Activated CD4-positive, CD25-positive, alpha-beta regulatory T cell treated with anti-CD3 and anti-CD28 coated beads, Interleukin-2, amount 50 U/mL, for 72 hours (primary cell): ENCODE measurements at places on chromosomes 7 and 10.
A peak's percentile ranks its signal among the peaks of the same experiment; 100 is the strongest.

DNA sequence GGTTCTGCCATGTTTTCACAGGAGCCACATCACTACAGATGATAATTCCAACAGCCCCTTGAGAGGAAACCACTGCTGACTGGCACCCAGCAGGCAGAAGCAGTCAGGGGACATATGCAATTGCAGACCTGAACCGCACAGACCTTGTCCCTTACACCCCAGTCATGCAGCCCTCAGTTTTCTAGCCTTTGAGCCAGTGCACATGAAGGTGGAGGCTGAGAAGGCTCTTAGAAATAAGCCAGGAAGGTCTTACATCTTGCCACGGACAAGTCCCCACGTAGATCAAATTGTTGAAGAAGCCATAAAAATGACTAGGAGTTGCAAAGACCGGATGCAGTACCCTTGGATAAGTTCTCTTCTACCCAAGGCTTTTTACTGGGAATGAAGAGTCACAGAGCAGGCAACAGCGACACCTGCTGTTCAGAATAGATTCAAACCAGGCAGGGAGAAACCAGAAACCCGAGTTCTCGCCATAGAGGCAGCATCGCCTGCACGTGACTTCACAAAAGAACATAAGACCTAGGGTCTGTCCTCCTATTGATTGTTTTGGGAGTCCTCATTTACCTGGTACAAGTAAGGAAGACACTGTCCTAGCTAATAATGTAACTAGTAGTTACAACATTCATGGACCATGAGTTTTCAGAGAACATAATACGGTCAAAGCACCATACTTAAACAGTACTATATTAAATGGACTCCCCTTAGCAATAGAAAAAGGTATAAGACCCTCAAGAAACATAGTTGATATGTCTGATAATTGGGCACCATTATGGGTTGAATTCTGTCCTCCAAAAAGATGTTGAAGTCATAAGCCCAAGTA, 11.1 kb downstream of the STEAP1B start:
- peak; percentile 61 for DNase-seq

DNA sequence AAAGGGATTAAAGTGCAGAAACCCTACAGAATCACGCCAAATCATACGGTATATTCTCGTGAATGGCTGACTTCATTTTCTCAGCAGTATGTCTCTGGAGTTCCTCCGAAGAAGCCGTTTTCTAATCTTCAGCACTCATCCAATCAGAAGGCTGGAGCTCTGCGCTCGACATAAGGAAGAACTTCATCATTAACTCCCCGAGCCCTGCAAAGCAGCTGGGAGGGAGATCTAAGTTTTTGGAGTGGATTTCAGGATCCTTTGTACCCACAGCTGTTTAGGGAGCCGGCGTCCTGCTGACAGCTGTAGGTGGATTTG, 40.7 kb upstream of the SDK1 start:
- DNase-seq = no peak

DNA sequence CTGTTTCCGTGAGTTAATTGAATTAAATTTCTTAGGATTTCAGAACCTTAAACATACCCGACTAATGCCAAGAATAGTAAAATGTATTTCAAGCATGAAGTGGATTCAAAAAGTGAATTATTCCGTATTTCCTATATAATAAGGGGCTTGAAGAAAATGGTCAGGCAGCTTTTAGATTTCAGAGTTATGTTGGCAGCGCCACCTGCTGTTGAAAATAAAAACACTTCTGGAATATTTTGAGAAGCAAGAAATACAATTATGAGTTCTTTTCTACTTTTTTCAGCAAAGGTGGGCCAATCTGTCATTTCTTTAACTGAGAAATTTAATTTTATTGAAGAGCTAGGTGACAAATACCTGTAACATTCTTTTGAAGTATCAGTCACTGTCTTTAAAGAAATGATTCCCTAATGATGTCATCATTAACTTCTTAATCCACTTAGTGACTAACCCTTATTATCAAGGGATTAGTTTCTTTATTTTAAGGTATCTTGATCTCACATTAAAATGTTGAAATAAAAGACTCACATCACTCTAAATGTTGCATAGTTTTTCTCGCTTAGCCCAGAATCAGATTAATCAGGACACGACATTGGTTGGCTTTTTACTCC, 36.6 kb upstream of the AGR3 start:
- DNase-seq = no peak

DNA sequence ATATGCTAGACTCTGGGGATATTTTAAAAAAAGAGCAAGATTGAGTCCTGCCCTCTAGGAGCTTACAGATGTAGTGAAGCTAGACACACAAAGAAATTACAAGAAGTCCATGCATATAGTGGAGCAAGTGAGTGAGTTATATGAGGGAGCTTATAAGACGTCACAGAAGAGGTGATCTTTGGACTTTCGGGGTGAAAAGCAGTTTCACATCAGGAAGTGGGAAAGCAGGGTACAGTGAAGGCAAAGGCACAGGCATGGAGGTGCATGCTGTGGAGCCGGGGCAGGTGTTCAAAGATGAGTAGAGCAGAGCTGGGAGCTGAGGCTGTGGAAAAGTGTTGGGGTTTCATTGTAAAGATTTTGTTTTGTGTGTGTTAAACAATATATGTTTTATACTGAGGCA, 38.5 kb upstream of the EXOC6 start:
- DNase-seq = no peak

DNA sequence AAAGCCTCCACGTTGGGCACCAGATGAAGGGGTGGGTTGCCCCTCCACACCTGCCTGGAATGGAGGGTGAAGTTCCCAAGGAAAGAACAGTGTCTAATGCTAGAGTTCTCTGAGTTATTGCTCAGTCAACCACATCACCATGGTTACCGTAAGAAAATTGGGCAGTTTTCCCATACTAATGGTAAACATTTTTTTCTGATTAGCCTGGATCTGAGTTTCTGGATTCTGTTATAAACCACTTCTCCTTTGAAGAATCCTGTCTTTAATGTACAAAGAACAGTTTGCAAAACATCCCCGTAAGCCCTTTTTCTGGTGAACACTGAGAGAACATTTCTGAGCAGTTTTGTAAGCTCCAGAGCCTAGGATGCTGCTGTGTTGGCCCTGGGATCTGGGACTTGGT, 45.5 kb downstream of the ABCC2 start:
- no peak for DNase-seq

- DNase-seq = no peak
These were observed 610.6 kb downstream of the SDK1 start for GRCh38 chr7:3911685-3912084.

DNA sequence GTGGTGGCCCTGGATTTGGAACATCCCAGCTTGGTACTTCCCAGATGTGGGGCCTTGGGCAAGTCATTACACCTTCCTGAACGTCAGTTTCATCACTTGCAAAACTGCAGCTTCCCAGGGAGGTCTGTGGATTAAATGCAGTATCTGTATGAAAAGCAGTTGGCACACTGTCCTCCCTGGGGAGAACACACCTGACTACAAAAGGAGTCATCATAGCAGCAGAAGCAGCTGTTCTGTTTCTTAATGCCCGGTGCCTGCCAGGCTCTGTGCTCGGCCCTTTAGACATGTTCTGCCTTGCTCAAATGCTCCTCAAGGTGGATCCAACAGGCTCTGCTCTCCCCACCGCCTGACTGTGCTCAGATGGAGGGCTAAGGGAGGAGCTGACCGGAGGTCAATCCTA, 31.0 kb downstream of the CDCA7L start:
- DNase-seq = no peak

- peak; percentile 47 for DNase-seq
These were observed 219.0 kb downstream of the CCDC3 start for GRCh38 chr10:12782537-12782936.

- DNase-seq = no peak
These were observed 123.1 kb upstream of the RHEB start for GRCh38 chr7:151642746-151643145.

DNA sequence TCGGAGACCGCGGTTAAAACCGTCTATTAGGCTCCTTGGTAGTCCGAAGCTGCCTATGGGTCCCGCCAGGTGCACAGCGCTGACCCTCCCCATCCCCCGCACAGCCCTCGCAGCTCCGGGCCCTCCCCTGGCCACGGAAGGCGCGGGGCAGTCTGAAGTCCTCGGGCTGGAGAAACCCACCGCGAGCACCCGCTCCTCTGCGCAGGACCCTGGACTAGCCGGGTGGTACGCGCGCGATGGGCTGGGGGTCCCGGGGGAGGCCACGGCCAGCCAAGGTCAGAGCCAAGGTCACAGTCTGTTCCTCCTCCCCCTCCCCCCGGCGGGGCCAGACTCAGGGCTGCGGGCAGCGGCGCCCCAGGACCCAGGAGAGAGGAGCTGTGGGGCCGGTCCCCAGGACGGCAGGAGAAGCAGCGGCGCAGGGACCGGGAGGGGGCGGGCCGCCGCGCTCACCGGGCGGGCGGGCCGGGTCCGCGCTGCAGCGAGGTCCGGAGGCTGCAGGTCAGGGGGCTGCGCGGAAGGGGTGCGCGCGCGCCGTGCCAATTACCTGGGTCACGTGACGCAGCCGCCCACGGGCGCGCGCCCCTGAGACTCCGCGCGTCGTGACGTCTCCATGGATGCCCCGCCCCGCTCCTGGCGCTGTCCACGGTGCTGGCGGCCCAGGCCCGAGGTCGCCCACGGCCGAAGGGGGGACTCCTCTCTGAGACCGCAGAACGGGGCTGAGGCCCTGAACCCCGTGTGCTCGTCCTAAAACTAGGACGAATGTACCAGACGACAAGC, at the start of gene OGDHL:
TSS of gene OGDHL (minus strand) at position 535 of the 777 bp plus-strand sequence. CDS start 3,731 bp downstream, outside the sequence.
- peak; percentile 47 for DNase-seq

DNA sequence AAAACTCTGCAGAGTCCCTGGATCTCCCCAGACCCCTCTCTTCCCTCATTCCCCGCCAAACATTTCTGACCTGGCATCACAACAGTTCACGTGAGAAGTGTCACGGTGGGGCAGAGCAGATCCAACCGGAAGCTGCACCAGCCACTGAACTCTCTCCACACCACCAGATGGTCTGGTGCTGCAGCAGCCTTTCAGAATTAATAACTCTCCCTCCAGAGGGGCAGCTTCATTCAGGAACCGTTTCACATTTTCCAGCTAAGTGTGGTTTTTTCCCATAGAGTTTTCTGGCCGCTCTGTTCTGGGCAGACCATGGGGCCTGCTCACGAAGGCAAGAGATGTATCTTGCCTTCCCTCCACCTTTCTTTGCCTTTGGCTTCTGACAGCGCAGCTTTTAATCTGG, 486.7 kb upstream of the GALNT17 start:
- DNase-seq = no peak

DNA sequence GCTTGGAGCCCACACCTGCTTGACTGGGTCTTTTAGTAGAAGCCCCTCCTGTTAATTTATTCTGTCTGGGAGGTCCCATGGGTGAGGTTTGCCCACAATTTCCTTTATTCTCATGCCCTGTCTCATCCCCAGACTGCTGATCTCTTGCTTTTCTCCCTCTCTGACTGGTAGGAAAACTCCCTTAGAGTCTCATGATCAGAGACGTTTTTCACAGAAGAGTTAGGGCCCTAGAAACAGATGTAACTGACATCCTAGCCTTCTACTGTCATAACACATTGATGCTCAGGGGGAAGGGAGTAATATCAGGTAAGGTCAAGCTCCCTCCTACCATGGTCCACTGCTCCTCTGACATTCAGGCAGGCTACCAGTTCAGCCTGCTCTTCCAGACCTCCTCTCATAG, 43.7 kb upstream of the WASL start:
- DNase-seq = no peak

DNA sequence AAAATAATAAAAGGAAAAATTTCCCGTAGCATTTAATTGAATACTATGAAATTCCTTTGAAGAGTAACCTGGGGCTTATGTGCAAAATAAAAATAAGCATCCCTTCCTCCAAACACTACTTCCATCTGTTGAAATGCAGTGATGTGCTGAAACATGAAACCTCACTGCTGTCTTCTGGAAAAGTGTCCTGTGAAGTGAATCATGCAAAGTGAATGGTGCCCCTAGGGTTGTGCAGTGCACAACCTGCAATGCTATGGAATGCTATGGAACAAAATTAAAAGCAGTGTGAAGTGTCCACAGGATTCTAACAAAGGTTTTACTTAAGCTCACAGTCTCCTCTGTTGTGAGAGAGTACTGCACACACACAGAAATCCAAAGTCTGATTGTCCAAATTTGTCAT, 480.9 kb downstream of the ETV1 start:
- no peak for DNase-seq

DNA sequence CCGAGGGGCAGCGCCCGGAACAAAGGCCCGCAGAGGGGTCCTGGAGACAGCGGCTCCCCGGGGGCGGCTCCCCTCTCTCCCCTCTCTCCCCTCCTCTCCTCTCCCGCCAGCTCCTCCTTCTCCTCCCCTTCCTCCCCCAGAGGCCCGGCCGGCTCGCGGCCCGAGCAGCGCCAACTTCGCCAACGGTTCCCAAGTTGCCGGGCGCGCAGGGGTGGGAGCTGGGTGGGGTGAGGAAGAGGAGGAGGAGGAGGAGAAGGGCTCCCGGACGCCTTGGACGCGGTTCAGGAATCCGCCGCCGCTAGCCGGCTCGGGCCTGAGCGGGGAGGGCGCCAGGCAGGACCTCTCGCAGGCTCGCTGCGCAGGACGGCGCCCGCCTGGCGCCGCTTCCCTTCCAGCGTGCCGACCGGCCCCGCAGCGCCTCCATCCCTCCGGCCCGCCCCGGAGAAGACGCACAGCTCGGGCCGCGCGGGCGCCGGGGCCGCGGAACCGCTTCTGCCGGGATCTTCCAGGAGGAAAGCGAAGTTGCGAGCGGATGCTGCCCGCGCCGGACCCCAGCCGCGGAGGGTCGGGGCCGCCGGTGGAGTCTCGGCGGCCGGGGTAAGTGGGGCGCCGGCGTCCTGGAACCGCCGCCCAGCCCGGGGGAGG, at the start of gene CHST3:
TSS of gene CHST3 (plus strand) at position 298 of the 645 bp plus-strand sequence. CDS start 41,448 bp downstream, outside the sequence.
- DNase-seq = peak; percentile 43

GRCh38 chr10:20288060-20288459, 471.8 kb downstream of the PLXDC2 start:
- DNase-seq = no peak

DNA sequence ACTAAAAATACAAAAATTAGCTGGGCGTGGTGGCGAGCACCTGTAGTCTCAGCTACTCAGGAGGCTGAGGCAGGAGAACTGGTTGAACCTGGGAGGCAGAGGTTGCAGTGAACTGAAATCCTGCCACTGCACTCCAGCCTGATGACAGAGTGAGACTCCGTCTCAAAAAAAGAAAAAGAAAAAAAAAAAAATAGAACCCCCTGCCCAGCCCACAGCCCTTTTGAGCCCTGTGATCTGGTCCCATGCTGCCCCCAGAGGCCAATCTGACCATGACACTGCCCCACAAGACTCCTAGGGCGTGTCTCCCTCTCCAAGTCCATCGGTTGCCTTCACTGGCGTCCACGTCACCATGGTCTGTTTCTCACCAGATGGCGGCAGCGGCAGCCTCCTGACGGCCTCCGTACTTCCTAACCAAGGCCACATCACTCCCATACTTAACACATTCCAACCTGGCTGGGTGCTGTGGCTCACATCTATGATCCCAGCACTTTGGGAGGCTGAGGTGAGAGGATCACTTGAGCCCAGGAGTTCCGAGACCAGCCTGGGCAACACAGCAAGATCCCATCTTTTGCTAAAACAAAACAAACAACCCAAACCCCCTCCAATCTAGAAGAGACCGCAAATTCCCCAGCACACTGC, 18.0 kb downstream of the STX1A start:
- DNase-seq = peak; percentile 47
